Heart right ventricle (tissue), 16 donors: ENCODE measurements at places on chromosomes 1 and 21. TPM values are rescaled to one million over a fixed set of nuclear protein-coding genes. Genes with fewer than 3 reads are reported as not detected.

- DNase-seq, result no peak
- H3K27ac ChIP-seq, result no peak overlapping the region
- no peaks in the 10 kb centered on the region for H3K4me1 ChIP-seq
- H3K4me3 ChIP-seq, result no peak overlapping the region
Observed at GRCh38 chr1:42085596-42085995, 67.6 kb upstream of the GUCA2B start.

LEPROT gene
- 41.2 TPM for total RNA-seq

KRTAP11-1 gene
- total RNA-seq, result not detected

BEND5 gene
- 5.4 TPM for total RNA-seq

ICOSLG gene
- total RNA-seq, result 3.1 TPM
